CD4-positive, alpha-beta T cell treated with Interleukin-6 for 4 hours (primary cell): ENCODE measurements at places on chromosomes 5 and 9.

- no peak for DNase-seq
These were observed 6.0 kb downstream of the BARX1 start for GRCh38 chr9:93949073-93949693.

GRCh38 chr9:20783057-20784038, 99.3 kb downstream of the FOCAD start:
- DNase-seq: no peak

- no peak for DNase-seq
These were observed 80.1 kb downstream of the TRIM32 start for GRCh38 chr9:116767219-116767618.

- no peak for DNase-seq
These were observed 34.0 kb downstream of the RASGEF1C start for GRCh38 chr5:180175015-180175431.

DNA sequence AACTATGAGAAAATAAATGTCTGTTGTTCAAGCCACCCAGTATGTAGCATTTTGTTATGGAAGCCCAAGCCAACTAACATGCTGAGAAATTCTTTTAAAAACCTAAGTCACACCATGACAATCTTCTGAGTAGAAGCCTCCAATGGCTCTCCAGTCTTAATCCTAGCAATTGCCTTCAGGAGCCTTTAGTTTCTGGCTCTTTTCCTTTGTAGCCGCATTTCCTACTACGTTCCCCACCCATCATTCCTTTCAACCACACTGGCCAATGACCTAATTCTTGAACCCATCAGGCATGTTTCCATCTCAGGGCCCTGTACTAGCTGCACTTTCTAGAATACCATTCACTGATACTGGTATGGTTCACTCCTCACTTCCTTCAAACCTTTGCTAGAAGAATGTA, 2.1 kb upstream of the MRPS30 start:
- DNase-seq: no peak

DNA sequence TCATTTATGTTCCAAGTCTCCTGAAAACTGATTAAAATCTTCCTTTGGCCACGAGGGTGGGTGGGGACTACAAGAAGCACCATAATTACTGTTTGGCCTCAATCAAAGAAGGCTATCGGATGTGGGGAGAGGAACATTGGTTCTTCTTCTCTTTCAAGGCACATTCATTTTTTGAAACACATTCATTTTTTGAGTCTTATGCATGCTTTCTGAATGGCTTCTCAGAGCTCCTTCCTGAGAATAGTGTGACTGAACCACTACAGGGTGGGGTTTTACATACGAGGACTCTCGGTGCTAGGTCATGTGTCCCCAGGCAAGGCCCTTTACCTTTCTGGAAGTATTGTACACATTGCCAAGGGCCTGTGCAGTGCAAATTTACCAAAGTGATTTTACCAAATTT, 7.0 kb upstream of the GRIA1 start:
- DNase-seq: no peak
